Progenitor cell of endocrine pancreas (in vitro differentiated cells): ENCODE measurements at places on chromosomes 1 and 21. TPM values are rescaled to one million over a fixed set of nuclear protein-coding genes. Genes with fewer than 3 reads are reported as not detected.
A peak's percentile ranks its signal among the peaks of the same experiment; 100 is the strongest.

- H3K4me3 ChIP-seq: no peak overlapping the region
- peak; percentile 48 for DNase-seq
- peaks cover 3% of the 10 kb centered on the region for H3K4me1 ChIP-seq
- peaks cover 63% of the 10 kb centered on the region for H3K27me3 ChIP-seq
These were observed 6.9 kb downstream of the ACKR1 start for GRCh38 chr1:159211331-159212136.

TDRD5 gene
- 0.12 and 0.18 TPM in 2 replicates for total RNA-seq

DNA sequence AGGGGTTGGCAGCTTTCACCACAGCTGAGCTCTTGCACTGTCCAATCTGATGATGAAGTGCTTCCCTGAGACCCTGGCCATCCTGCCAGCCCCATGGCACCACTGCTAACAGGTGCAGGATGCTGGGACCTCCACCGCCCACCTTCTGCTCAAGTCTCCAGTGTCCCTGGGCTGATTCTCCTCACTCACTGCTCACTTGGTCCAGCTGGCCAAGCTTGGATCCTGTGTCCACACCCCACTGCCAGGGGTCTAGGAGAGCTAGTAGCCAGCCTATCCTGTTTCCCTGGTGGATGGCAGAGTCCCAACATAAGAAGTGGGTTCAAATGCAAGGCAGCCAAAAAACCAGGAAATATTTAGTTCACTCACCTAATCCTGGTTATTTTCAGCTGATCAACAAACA, 217.2 kb upstream of the IRF2BP2 start:
- H3K27me3 ChIP-seq: peaks cover 3% of the 10 kb centered on the region
- DNase-seq: no peak
- H3K4me3 ChIP-seq: no peak overlapping the region

DNA sequence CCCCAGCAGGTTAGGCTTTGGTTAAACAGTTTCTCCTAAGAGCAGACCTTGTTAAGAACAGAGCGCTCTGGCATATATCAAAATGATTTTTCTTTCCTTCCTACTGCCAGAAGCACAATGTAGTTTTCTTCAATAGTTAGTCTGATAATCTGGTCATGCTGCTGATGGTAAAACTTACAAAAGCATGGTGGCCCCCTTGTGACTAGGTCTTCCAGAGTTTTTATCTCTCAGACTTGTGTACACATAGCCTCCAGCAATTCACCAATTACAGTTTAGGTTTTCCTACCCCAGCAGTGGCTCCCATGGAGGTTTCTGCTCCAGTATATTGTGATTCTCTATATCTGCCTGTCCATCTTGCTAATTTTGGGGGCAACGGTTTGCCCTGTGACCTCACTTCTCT, 73.3 kb upstream of the DPH5 start:
- no peaks in the 10 kb centered on the region for H3K27me3 ChIP-seq
- DNase-seq: no peak
- H3K36me3 ChIP-seq: no peaks in the 10 kb centered on the region
- no peak overlapping the region for H3K4me3 ChIP-seq
- H3K4me1 ChIP-seq: peaks cover 2% of the 10 kb centered on the region
- no peak overlapping the region for H3K27ac ChIP-seq

KCNQ4 gene
- 0.67 and 0.73 TPM in 2 replicates for total RNA-seq
